ENCODE measurements at places on chromosomes 12 and 14. TPM values are rescaled to one million over a fixed set of nuclear protein-coding genes. Genes with fewer than 3 reads are reported as not detected.

The ZBTB39 gene
- total RNA-seq = 8.5 TPM

The DGLUCY gene
- total RNA-seq = 38.1 TPM

The MUCL1 gene
- total RNA-seq = not detected

The OR10P1 gene
- total RNA-seq = not detected

The HELB gene
- total RNA-seq = 3.5 TPM

DNA sequence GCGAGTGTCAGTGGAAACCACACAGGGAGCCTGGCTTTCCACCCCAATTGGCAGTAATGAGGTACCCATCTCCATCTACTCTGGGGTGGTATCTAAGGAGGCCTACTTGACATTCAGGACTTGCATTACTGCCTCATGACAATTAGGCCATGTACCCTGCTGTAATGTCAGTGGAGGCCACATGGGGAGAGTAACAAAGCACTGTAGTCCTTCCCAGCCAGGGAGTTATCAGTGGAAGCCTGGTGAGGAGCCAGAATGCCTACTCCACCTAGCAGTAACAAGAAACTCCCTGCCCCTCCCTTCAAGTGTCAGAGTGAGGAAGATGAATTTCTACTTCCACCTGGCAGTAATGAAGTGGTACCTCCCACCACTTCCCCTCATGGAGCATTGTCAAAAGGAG, 12.5 kb downstream of the TIMM9 start:
- no peak for DNase-seq

DNA sequence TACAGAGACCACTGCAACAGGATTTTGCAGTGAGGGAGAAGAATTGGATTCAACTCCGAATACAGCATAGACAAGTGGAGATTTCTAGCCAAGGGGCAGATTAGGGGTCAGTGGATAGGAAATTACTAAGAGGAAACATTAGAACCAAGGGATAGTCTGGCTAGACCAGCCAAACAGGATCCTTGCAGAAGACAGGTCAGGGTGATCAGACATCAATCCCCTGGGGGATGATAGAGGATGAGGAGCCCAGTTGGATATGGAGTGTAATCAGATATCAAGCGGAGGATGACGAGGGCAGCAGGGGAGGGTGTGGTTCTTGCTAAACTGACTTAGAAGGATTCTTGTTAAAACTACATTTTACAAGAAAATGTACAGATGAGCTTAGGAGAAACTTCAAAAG, 424.4 kb downstream of the DAD1 start:
- DNase-seq = no peak

DNA sequence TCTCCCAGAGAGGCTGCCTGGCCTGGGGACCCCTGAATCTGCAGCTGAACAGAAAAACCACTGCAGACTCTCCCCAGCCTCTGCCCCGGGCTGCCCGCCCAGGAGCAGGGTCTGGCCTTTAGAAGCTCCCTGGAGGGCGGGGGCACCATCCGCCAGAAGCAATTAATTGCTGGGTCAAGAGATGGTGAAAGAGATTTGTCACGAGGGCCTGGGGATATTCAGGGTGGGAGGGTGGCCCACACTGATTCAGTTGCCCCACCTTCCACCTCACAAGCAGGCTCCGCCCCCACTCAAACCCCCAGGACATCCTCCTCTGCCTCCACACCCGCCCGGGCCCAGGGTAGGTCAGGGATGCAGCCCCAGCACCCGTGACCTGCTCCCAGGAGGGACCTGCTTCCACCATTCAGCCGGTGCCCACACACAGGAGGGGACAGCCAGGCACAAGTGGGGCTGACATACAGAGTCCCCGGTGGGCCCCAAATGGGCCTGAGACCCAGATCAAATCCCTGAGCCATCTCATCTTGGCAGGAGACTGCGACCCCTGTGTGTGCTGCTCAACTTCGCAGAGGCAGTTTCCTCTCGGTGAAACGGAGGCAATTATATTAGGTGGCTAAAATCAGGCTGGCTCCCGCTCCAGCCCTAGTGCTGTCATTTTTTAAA, 23.0 kb downstream of the NCOR2 start:
- DNase-seq = no peak

- no peak for DNase-seq
These were observed 66.4 kb upstream of the BDKRB2 start for GRCh38 chr14:96138241-96138640.

- DNase-seq = no peak
These were observed 500.6 kb upstream of the NOVA1 start for GRCh38 chr14:27098451-27098850.

DNA sequence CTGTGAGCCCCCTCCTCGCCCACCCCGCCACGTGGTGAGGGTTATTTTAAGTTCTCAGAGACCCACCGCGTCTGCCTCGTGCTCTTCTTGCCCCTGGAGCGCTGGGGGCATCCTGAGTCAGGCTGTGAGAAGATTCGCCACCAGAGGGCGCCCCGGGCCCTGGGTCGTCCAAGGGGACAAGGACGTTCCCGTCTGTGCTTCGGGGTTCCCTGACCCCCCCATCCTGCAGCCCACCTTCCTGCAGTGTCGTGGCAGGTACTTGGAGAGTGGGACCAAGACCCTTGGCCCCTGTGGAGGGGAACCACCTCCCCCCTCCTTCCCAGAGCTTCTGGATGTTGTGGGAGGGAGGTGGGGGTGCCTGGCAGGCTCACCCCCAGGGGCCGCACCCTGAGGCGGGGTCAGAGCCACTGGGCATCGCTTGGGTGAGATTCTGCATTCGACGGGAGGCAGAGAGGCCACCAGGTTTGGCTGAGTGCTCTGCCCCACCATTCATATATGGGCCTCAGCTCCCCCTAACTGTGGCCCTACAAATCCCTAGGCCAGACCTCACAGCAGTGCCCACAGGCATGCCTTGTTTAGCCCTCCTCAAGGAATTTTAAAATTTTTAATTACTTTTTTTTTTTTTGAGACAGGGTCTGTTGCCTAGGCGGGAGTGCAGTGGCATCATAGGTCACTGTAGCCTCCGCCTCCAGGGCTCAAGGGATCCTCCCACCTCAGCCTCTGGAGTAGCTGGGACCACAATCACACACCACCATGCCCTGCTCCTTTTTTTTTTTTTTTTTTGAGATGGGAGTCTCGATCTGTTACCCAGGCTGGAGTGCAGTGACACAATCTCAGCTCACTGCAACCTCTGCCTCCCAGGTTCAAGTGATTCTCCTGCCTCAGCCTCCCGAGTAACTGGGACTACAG, 17.0 kb downstream of the RHOF start:
- no peak for DNase-seq

DNA sequence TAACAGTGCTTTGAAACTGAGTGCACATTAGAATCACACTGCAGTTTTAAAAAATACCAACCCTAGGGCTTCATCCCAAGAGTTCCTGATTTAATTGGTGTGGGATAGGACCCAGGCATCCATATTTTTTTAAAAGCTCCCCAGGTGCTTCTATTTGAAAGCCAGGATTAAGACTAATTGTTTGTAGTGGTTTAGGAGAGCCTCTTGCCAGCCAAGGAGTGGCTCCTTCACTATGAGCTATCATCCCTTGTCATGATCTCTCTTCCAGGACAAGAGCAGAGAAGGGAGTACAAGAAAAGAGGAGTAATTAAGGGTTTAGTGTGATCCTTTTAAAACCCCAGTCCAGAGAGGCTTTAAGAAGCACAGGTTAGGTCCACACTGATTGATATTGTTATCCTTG, 178.0 kb downstream of the CAND1 start:
- no peak for DNase-seq

GRCh38 chr12:5154091-5154490, 110.4 kb downstream of the KCNA5 start:
- DNase-seq = no peak

DNA sequence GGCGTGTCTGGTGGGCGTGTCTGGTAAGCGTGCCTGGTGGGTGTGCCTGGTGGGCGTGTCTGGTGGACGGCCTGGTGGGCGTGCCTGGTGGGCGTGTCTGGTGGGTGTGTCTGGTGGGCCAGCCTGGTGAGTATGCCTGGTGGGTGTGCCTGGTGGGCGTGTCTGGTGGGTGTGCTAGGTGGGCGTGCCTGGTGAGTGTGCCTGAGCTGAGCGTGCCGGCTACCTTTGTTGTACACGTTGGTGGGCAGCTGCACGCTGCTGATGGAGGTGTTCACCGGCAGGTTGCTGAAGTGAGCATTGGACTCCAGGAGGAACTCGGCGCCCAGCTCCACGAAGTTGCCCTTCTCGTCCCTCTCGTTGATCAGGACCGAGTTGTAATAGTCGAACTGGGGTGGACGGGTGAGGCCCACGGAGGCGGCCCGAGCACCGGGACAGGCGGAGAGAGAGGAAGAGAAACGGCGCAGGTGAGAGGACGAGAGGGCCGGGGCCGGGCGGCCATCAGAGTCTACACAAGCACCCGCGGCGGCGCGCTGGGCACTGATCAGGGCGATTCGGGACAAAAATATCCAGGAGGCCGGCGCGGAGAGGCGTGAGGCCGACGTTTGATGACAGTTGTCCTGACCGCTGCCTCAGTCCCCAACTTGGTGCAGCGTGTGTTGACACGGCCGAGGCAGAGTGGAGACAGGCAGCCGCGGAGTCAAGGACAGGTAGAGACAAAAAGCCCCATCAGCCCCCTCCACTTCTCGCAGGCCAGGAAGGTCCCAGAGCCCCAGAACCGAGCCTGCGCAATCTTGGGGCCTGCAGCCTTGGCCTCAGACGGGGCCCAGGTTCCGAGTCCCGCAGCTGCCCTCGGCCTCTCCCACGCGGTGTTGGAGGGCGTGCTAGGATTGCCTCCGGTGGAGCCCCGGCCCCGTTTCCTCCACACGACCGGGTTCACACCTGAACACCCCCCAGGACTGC, 10.5 kb downstream of the CACNA2D4 start:
- no peak for DNase-seq

DNA sequence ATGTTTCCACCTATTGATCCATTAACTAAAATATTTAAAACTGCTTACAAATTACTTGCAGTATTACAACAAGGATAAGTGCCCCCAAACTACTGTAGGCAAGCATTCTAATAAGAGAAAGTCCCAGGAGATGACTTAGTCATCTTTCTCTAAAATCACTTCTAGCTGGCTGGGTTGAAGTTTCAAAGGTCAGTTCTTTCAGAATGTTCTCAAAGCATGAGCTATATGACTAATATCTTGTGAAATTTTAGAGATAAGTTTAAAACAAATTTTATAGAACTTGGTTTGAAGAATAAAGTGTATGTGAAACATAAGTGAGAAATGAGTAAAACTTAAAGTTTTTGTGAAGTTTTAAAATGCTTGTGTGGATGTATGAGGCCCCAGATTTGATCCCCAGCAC, 24.3 kb upstream of the OR6J1 start:
- DNase-seq = no peak

Data from kidney epithelial cell (primary cell).